ENCODE measurements at places on chromosomes 1 and 21. TPM values are rescaled to one million over a fixed set of nuclear protein-coding genes. Genes with fewer than 3 reads are reported as not detected.

The B4GALT3 gene
- 17.7 TPM for total RNA-seq

The DHDDS gene
- total RNA-seq = 37.1 TPM

The TIE1 gene
- 4.1 TPM for total RNA-seq

The CSMD2 gene
- total RNA-seq = 0.08 TPM

The CYP4Z1 gene
- 0.72 TPM for total RNA-seq
